ENCODE measurements at places on chromosomes 2 and 18.

- DNase-seq, result peak; percentile 48
Measured at GRCh38 chr2:42072349-42073118, 24.7 kb downstream of the PKDCC start.

DNA sequence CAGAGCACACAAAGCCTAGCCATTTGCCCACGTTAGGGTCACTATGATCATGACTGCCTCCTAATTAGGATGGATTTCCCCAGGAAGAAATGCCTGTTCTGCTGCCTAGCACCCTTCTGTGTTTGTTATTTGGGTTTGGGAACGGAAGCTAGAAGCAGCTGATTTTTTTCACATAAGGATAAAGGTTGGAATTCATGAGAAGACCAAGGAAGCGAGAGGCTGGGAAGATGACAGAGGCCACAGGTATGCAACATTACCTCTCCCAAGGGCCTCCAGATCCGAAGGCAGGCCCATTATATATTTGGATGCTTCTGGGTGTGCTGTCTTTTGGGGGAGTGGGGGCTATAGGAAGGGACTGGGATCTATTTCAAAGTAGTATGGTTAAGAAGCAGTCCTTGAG lies 204.7 kb downstream of the FBXO15 start:
- no peak for DNase-seq

DNA sequence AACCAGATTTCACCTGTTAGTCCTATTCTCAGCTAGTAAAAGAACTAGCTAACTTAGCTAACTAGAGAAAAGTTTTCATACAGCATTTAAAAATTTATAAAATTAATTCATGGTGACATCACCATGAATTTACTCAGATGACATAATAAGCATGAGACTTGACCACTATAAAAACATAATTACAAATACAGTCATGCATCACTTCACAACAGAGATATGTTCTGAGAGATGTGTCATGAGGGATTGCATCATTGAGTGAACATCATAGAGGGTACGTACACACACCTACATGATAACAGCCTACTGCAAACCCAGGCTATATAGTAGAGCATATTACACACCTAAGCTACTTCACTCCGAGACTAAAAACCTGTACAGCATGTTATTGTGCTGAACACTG lies 481.3 kb upstream of the CHAC2 start:
- DNase-seq, result peak; percentile 45

- DNase-seq, result no peak
Measured at GRCh38 chr18:10086458-10087210, 172.8 kb downstream of the VAPA start.

DNA sequence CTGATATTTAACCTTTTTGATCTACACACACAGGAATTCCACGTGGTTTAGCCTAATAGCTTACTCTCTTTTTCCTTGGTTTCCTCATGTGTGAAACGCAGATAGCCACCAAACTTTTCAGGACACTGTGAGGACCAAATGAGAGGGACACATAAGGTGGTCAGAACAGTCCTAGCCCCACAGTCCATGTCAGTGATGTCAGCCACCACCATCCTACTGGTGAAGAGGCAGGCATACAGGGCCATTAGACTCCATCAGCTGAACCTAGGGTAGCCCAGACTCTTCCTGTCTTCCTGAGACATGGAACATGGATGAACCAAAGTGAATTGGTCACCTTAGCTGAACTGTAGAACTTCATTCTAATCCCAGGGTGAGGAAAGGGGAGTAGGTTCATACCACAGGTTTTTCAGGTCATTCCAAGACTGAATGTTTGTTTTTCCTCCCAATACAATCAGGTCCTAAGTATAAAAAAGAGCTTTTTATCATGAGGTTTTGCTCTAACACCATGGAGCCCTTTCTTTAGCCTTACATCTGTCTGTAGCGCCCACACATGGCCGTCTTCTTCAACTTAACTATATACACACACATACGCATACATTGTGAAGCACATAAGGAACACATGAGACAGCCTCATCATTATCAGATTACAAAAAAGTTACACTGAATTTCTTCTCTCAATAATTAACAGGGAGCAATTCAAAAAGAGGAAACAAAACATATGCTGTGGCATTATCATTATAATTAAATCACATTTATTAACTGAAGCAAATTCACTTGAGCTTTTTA lies 18.5 kb upstream of the NFE2L2 start:
- no peak for DNase-seq

GRCh38 chr18:74898965-74899364 lies 301.3 kb downstream of the ZNF407 start:
- peak; percentile 68 for DNase-seq

DNA sequence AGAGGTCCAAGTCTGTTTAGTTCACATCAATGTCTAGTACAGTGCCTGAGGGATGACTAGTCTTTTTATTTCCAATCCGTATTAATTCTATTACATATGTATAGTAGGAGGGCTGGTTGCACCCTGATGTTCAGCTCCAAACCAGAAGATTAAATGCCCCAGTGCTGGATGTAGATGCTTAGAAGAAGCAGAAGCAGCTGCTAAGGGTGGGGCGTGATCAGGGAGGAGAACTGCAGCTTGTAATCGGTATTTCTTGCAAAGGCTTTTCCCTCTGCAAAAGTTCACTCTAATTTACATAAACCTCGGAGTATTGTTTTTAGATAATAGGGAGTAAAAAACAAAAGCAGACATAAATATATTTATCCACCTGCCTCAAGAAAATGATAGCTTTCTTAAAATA lies 145.3 kb upstream of the ITGA4 start:
- DNase-seq, result no peak

DNA sequence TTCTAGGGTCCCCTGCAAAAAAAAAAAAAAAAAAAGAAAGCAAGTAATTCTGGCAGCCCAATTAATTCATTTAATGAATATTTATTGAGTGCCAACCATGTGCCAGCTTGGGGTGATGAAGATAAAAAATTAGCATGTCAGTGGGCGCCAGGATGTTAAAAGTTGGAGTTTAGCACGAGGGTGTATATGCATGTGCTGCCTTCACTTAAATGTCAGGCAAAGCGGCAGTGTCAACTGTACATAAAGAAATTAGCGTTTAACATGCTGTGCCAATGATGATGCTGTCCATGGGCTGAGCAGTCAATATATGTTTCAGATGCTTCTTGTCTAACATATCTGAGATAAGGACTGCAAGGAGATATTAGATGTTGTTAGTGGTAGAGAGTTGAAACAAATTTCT lies 49.5 kb downstream of the ASAP2 start:
- no peak for DNase-seq
